Naive thymus-derived CD4-positive, alpha-beta T cell (primary cell): ENCODE measurements at places on chromosomes 5 and 9.
A peak's percentile ranks its signal among the peaks of the same experiment; 100 is the strongest.

DNA sequence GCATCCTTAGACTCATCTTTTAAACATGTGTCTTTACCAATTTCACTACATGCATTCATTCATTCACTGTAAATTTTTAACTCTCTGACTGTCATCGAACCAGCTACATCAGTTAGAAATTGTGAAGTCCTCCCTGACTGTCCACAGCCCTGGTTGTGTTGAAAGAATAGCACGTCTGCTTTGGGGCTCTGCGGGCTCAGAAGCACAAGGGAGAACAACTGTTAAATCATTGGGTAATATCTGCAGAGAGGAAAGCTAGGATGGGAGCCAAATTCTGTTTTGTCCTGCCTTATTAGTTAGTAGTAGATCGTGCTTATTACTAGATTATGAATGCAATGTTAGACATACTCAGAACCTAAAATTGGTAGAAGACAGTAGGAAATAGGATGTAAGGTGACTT is 26.3 kb upstream of the FAM120AOS start:
- no peak overlapping the region for H3K27ac ChIP-seq
- DNase-seq: no peak
- peaks cover 3% of the 10 kb centered on the region for H3K4me1 ChIP-seq
- no peaks in the 10 kb centered on the region for H3K27me3 ChIP-seq
- no peaks in the 10 kb centered on the region for H3K36me3 ChIP-seq
- no peak overlapping the region for H3K4me3 ChIP-seq

DNA sequence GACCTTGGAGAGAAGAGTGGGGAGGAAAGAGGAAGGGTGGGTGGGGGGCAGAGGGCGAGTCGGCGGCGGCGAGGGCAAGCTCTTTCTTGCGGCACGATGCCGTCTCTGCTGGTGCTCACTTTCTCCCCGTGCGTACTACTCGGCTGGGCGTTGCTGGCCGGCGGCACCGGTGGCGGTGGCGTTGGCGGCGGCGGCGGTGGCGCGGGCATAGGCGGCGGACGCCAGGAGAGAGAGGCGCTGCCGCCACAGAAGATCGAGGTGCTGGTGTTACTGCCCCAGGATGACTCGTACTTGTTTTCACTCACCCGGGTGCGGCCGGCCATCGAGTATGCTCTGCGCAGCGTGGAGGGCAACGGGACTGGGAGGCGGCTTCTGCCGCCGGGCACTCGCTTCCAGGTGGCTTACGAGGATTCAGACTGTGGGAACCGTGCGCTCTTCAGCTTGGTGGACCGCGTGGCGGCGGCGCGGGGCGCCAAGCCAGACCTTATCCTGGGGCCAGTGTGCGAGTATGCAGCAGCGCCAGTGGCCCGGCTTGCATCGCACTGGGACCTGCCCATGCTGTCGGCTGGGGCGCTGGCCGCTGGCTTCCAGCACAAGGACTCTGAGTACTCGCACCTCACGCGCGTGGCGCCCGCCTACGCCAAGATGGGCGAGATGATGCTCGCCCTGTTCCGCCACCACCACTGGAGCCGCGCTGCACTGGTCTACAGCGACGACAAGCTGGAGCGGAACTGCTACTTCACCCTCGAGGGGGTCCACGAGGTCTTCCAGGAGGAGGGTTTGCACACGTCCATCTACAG is 760 bp downstream of the NPR3 start:
- no peaks in the 10 kb centered on the region for H3K36me3 ChIP-seq
- H3K27ac ChIP-seq: no peak overlapping the region
- H3K4me3 ChIP-seq: no peak overlapping the region
- peaks cover 7% of the 10 kb centered on the region for H3K4me1 ChIP-seq

GRCh38 chr9:128275198-128276007 is at the start of gene GOLGA2:
Gene GOLGA2 (minus strand): TSS chr9:128276007. CDS start chr9:128275976, 31 bp downstream.
- H3K27me3 ChIP-seq: no peaks in the 10 kb centered on the region
- peak within 1 kb of the TSS; percentile 90 for H3K27ac ChIP-seq
- peak within 1 kb of the TSS; percentile 95 for H3K4me3 ChIP-seq
- no peak for DNase-seq
- peaks cover 16% of the 10 kb centered on the region for H3K4me1 ChIP-seq

DNA sequence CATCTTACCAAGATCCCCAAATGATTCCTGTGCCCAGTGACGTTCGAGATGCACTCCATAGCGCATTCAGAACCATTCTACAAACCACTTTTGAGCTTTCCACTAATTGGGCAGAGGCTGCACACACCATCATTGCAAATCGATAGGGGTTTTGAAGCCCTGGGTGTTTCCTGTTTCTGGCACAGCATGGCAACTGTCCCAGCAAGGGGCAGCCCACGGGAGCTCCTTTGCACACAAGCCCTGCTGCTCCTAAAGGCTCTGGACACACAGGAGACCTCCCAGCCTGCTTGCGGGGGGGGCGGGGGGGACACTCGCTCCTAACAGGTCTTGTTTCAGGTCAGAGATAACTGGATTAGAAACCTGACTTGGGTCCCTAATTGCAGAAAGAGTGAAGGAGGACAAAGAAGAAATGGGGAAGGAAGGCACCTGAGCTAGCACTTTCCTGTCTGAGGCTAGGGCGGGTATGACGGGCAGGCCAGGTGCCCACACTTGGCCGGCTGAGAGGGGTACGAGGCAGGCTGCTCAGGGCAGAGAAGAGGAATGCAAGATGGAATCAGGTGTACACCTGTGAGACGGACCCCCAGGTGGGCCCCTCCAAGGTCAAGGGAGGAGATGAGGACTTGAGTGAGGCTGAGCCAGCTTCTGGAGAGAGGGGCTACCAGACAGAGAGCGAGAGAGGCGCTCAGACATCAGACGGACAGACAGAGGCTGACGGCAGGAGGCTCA is 820 bp downstream of the FBP1 start:
- H3K4me3 ChIP-seq: peak overlapping the region; percentile 69
- H3K36me3 ChIP-seq: no peaks in the 10 kb centered on the region
- H3K4me1 ChIP-seq: no peaks in the 10 kb centered on the region
- peak; percentile 8 for DNase-seq
- no peak overlapping the region for H3K27ac ChIP-seq

- no peaks in the 10 kb centered on the region for H3K36me3 ChIP-seq
- no peaks in the 10 kb centered on the region for H3K27me3 ChIP-seq
- no peak overlapping the region for H3K27ac ChIP-seq
- H3K4me3 ChIP-seq: no peak overlapping the region
Measured at GRCh38 chr9:93210324-93210973, 26.5 kb downstream of the WNK2 start.

DNA sequence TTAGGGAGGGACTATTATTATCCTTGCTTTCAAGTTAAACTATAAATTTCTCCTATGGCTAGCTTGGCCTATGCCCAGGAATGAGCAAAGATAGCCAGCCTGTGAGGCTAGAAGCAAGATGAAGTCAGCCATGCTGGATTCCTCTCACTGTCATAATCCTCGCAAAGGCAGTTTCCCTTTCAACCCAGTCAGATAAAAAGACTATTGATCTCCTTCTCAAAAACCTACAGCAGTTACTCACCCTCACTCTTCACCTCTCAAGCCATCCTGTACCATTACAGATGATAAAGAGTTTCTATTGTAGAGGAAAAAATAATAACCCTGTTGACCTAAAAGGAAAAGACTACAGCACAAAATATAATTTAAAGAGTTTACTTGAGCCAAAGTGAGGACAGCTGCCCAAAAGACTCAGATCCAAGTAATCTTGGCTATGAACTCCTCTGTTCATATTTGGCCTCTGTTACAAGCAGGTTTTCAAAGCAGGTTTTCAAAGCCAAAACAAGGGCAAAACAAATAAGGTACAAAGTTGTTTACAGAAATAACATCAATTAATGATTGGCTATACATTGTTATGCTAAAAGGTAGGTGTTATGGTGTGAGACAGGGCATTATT is 41.7 kb downstream of the KCNV2 start:
- H3K27me3 ChIP-seq: no peaks in the 10 kb centered on the region
- H3K36me3 ChIP-seq: no peaks in the 10 kb centered on the region

- no peak overlapping the region for H3K27ac ChIP-seq
- no peak overlapping the region for H3K4me3 ChIP-seq
- H3K36me3 ChIP-seq: no peaks in the 10 kb centered on the region
- no peak for DNase-seq
Measured at GRCh38 chr5:72954389-72954788, 1.5 kb upstream of the FCHO2 start.

DNA sequence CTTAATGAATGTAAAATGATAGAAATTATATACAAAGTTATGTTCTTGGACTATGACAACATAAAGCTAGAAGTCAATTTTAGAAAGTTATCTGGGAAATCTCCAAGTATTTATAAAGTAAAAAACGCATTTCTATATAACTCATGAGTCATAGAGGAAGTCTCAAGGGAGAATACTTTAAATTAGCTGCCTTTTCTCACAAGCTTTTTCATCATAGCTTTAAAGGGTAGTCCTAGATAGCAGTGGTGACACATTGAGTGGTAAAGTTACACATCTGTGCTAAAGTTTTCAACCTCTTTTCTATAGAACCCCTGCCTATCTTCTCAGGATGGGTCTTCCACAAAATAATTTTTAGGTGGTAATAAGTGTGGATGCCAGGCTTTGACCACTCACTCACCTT is 598.3 kb upstream of the FAM174A start:
- no peaks in the 10 kb centered on the region for H3K4me1 ChIP-seq
- no peak for DNase-seq
- H3K27ac ChIP-seq: no peak overlapping the region
- H3K27me3 ChIP-seq: no peaks in the 10 kb centered on the region

GRCh38 chr9:98302938-98303632 is 47.6 kb upstream of the TBC1D2 start:
- DNase-seq: no peak
- no peak overlapping the region for H3K4me3 ChIP-seq
- H3K36me3 ChIP-seq: no peaks in the 10 kb centered on the region
- no peaks in the 10 kb centered on the region for H3K27me3 ChIP-seq
- H3K4me1 ChIP-seq: no peaks in the 10 kb centered on the region
- no peak overlapping the region for H3K27ac ChIP-seq

DNA sequence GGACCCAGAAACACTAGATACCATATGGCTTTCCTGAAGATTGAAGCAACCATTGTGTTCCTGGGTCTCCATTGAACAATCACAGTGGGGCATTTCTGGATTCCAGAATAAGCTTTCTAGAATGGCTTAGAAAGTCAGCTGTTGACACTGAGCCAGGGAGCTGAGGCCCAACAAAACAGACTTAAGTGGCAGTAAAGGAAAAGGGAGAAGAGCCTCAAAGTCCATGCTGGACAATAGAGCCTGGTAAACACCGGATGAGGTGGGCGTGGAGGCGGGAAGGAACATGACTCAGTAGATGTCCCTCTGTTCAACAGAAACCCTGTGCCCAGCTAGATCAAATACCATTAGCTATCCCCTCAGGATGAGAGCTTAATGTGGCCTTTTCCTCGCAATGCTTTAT is 14.8 kb downstream of the SPARC start:
- no peaks in the 10 kb centered on the region for H3K4me1 ChIP-seq
- no peaks in the 10 kb centered on the region for H3K36me3 ChIP-seq
- no peak overlapping the region for H3K27ac ChIP-seq
- H3K27me3 ChIP-seq: no peaks in the 10 kb centered on the region

DNA sequence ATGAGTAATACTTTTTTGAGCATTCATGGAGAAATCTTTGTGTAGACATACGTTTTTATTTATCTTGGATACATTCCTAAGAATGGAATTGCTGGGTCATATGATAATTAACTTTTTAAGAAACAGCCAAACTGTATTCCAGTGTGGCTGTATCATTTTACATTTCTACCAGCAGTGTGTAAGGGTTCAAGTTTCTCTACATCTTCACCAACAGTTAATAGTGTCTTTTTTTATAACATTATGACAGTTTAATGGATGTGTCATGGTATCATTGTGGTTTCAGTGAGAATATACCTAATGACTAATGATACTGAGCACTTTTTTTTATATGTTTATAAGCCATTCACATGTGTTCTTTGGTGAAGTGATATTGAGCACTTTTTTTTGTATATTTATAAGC is 52.4 kb downstream of the NIPBL start:
- DNase-seq: no peak
- H3K4me3 ChIP-seq: no peak overlapping the region
- no peaks in the 10 kb centered on the region for H3K36me3 ChIP-seq
- peaks cover 21% of the 10 kb centered on the region for H3K4me1 ChIP-seq
- H3K27ac ChIP-seq: no peak overlapping the region
- no peaks in the 10 kb centered on the region for H3K27me3 ChIP-seq

DNA sequence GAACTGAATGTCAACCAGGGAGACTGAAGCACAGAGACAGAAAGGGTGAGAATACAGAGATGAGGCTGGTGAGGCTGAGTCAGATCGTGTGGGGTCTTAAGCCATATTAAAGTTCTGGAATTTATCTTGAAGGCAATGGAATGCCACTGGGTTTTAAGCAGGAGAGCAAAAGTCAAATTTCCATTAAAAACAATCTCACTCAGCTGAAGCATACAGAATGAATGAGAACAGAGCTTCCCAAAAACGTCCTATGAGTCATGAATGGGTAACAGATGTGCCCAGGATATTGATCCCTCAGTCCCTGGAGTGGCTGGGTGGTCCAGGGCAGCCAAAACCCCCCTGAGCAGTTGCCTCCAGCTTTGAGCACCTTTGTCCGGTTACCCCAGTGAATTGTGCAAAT is 44.9 kb downstream of the PFDN1 start:
- no peaks in the 10 kb centered on the region for H3K27me3 ChIP-seq
- H3K4me1 ChIP-seq: peaks cover 11% of the 10 kb centered on the region
- no peak overlapping the region for H3K4me3 ChIP-seq
- no peak overlapping the region for H3K27ac ChIP-seq

GRCh38 chr5:56676091-56676768 is 139.1 kb upstream of the MAP3K1 start:
- H3K27ac ChIP-seq: no peak overlapping the region
- H3K4me1 ChIP-seq: no peaks in the 10 kb centered on the region
- no peak for DNase-seq
- no peaks in the 10 kb centered on the region for H3K27me3 ChIP-seq

DNA sequence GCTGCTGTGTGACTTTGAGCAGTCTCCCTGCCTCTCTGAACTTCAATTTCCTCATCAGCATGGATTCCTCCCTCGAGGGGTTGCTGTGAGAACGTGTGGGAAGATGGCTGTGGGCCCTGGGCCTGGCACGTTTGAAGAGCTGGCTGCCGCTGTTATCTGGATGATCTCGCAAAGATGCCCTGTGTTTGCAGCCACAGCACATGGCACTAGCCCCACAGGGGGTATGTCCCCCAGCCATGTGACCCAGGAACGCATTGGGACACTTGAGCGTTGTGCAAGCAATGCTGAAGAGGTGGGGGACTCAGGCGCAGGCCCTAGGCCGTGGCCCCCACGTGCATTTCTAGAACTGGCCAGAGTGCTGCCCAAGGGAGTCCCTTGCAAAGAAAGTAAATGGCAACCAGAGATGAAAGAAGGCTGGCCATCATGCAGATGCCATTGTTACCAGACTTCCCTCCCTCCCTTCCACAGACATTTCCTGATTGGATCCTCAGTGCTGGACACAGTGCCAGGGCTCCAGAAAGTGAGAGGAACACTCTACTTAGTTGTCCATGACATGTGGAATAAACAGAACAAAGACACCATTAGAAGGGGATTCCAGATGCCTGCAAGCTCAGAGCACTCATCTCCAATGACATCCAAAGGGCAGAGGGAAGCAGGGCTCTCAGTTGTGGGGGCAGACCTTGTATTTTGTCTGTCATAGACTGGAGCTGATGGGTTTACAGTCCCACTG is 65.1 kb upstream of the NEURL1B start:
- no peak for DNase-seq
- no peak overlapping the region for H3K4me3 ChIP-seq
- H3K27me3 ChIP-seq: no peaks in the 10 kb centered on the region
- H3K4me1 ChIP-seq: no peaks in the 10 kb centered on the region
- no peaks in the 10 kb centered on the region for H3K36me3 ChIP-seq
